ENCODE measurements at places on chromosomes 7 and 10.

GRCh38 chr7:90923541-90923997 lies 327.4 kb downstream of the CDK14 start:
- DNase-seq, result no peak

GRCh38 chr7:116228241-116228640 lies 17.9 kb downstream of the TES start:
- DNase-seq, result no peak

DNA sequence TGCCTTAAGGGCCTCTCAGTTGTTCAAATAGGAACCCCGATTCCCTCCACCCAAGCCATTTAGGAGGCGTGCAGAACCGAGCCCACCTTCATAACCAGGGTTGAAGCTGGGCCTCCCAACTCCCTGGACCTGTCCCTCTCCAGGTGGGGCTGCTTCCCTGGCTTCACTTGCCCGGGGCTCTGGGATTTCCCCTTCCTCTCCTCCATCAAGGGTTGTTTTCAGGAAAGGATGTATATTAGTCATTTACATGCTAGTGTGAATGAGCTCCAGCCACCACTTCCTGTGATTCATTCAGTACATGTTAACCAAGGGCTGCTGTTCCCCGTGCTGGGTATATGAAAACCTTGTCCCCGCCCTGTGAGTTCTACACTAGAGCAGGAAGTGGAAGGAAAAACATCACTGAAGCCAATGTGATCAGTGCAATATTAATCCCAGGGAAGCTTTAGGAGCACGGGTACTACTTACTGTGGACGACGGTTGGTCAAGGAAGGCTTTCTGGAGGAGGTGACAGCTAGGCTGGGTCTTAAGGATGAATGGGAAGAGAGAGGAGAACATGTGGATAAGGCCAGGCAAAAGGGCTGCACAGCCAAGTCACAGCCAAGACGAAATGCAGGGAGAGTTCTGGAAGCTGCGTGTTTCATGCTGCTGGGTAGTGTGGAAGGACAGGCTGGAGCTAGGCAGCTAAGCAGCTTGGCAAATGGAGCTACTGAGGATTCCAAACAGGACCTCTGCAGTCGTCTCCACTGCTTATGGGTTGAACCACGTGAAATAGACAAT lies 150.1 kb upstream of the SHH start:
- DNase-seq, result no peak

DNA sequence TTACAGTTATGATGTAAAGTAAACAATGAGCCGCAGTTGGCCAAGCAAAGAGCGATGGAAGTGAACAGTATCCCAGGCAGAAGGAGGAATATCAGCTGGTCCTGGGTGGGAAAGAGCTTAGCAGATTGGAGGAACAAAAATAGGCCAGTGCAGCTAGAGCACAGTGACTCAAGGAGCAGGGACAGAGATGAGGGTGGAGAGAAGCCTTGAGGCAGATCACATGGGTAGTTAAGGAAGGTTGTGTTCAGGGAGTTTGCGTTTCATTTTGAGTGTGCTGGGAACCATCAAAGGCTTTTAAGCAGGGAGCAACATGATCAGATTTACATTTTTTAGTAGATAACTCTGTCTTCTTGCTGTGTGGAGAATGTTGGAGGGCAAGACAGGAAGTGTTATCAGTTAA lies 113.6 kb downstream of the OAT start:
- no peak for DNase-seq

DNA sequence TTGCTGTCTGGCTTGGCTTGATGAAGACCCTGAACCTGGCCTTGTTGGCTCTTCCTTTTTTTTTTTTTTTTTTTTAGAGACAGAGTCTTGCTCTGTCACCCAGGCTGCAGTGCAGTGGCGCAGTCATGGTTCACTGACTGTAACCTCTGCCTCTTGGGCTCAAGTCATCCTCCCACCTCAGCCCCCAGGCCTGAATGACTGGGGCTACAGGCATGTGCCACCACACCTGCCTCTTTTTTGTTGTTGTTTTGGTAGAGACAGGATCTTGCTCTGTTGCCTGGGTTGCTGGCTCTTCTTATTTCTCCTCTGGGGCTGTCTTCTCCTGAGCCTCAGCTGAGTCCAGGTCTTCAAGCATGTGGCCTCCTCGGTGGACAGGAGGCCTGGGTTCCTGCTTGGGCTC lies 44.7 kb downstream of the PRF1 start:
- no peak for DNase-seq
